Stromal cell of bone marrow (primary cell): ENCODE measurements at places on chromosomes 7 and 10.
A peak's percentile ranks its signal among the peaks of the same experiment; 100 is the strongest.

GRCh38 chr7:92200791-92201190 lies 21.8 kb upstream of the LRRD1 start:
- DNase-seq = no peak

- no peak for DNase-seq
Observed at GRCh38 chr7:104980841-104981671, 32.9 kb upstream of the KMT2E start.

DNA sequence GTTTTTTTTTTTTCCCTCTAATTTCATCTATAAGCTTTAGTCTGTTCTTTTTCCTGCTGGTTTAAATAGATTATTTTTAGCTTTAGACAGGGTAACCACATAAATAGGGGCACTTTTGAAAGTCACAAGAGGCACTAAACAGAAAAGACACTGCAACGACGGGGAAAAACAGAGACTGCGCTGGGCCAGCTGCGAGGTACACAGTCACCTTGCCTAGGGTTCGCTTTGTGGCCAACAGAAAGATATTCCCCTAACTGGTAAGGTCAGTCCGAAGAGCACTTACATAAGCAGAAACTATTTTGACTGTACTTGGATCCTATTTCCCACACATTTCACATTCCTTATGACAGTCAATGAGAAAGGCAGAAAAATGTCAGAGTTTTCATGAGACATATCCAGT lies 175.6 kb upstream of the PHF14 start:
- peak; percentile 14 for DNase-seq

DNA sequence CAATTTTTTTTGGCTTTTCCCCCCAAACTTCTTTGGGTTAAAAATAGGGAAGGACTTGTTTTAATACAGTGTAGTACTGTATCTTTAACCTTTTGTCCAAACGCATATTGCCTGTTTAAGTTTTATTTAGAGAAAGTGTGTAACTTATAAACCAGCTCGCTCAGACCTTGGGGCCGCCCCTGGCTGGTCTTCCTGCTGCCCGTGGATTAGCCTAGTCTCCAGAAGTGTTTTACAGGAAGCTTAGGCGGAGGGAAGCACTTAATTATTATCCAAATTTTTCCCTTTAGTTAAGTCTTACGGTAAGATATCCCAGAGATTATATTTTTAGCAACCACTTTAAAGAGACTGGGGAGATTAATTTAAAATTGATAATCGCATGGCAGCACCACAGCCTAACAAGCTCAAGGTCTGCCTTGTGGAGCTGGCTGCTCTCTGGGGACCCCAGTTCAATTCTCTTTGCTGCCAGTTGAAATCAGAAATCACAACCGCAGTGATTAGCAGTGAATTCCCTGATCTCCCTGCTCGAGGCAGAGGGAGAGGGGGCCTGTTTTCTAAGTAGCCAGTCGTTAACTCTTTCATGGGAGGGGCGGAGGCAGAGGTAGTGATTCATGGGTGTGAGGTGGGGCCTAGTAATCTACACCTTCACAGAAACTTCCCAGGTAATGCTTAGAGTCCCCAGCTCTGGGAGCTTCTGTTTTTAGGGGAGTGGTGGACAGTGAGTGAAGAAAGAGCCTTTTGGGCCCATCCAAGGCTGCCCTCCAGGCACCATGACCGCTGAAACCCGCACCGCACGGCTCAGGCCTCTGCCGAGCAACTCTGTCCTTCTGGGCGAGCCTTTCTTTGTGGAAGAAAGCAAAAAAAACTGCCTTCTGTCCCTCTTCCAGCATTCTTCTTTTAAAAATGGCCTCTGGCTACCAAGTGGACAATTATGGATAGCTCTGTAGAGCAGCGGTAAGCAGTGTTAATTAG lies 548.7 kb upstream of the GALNT17 start:
- no peak for DNase-seq

DNA sequence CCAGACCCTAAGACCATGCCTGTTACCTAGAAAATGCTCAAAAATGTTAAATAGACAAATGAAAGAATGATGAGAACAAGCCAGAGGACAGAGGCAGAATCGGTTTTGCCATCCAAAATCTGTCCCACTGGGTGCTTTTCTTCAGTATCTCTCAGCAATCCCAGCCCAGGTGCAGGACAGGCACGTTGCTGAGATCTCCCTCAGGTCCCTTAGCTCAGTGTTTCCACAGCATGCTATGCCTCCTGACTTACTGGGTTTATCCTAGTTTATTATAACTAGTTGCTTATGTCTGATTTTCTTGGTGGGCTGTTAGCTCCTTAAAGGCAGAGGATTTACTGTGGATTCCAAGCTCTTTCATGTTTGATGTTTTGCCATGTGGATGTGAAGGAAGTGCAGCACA lies 20.3 kb downstream of the CPED1 start:
- DNase-seq = no peak

GRCh38 chr7:135855846-135856245 lies 107.2 kb upstream of the FAM180A start:
- DNase-seq = peak; percentile 45

- no peak for DNase-seq
Observed at GRCh38 chr10:48843198-48843597, 96.4 kb downstream of the LRRC18 start.

GRCh38 chr10:87866412-87866974 lies 3.1 kb downstream of the PTEN start:
- no peak for DNase-seq

GRCh38 chr7:117126676-117127075 lies 173.4 kb downstream of the ST7 start:
- no peak for DNase-seq

DNA sequence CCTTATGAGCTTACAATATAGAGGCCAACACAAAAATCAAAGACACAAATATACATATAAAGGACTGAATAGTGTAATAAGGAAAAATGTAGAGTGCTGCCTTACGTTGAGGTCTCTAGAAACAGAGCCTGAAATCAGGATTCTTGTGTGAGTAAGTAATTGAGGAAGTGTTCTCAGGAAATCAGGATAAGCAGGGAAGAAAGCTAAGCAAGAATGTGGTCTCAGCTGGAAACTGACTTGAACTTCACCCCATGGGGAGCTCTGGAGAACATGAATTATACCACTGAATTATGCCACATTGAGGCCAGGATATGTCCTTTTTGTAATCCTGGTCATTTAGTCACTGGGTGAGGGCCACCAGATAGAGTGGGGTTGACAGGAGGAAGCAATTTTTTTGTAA lies 191.9 kb downstream of the ETV1 start:
- DNase-seq = no peak

DNA sequence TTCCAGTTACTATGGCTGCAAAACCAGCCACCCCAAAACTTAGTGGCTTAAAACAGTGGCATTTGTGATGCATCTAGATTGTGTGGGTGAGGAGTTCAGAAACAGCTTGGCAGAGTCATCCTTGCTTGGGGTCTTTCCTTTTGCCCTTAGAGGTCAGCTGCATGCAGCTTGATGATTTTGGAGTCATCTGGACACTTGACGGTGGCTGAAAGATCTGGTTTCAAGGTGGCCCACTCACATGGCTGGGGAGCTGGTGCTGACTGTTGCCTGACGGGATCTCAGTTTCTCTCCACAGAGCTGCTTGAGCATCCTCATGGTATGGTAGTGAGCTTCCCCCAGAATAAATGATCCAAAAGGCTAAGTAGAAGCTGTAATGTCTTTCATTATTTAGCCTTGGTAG lies 191.3 kb upstream of the GALNT17 start:
- DNase-seq = no peak

DNA sequence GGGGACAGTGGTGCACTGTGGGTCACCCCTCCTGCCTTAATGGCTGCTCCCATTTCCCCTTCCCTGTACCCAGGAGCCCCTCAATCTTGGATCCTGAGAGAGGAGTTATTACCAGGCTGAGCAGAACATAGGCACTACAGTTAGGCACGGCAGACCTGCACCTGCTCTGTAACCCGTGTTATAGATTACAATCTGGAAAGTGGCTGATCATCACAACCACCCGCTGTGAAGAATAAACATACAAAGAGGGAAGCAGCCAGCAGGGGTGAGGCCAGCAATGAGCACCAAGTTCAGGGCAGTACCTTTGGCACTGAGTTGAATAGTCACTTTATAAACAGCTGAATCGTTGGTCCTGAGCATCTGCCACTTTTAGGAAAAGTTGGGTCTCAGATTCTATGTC lies 1.7 kb downstream of the CDHR1 start:
- no peak for DNase-seq

GRCh38 chr10:43971981-43972380 lies 323.3 kb upstream of the ZNF32 start:
- DNase-seq = no peak

DNA sequence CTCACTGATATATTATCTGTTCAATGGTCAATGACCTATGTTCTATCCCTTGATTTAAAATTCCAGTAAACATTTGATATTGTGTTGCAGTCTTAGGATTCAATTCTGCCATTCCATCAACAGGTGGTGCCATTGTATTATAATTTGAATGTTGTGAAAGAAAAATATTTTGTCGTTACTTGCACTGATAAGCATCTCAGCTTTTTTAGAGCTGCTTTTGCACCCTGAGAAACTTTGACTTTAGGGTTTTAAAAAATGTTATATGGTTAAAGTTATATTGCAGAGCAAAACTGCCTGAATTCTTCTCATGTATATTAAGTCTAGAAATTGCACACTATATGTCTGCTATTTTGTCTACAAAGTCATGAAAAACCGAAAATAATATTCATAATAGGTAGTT lies 18.8 kb upstream of the MINDY3 start:
- DNase-seq = no peak

GRCh38 chr10:17222329-17222728 lies 5.7 kb upstream of the VIM start:
- DNase-seq = no peak

DNA sequence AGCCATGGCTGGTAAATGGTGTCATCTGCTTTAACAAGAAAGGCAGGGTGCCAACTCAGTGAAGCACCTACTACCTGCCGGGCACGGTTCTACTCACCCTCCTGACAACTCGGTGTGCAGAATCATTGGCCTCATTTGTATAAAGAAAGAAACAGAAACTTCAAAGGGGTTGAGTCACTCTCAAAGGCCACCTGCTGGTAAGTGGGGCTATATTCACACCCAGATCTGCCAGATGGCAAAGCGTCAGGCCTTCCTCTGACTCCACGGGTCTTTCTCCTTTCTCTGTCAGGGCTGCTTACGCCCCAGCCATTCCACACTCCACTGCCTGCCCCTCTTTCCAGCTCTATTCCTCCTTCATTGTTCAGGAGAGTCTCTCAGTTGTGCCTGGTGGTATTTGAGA lies 309.2 kb downstream of the GFRA1 start:
- no peak for DNase-seq
